ENCODE measurements at places on chromosomes 16 and 17. TPM values are rescaled to one million over a fixed set of nuclear protein-coding genes. Genes with fewer than 3 reads are reported as not detected.

- H3K27ac ChIP-seq: no peak overlapping the region
- H3K27me3 ChIP-seq: no peaks in the 10 kb centered on the region
- no peaks in the 10 kb centered on the region for H3K4me1 ChIP-seq
- DNase-seq: no peak
Observed at GRCh38 chr16:81175325-81175891, 63.1 kb upstream of the BCO1 start.

Gene NPIPB13
- 5.3 TPM for total RNA-seq

DNA sequence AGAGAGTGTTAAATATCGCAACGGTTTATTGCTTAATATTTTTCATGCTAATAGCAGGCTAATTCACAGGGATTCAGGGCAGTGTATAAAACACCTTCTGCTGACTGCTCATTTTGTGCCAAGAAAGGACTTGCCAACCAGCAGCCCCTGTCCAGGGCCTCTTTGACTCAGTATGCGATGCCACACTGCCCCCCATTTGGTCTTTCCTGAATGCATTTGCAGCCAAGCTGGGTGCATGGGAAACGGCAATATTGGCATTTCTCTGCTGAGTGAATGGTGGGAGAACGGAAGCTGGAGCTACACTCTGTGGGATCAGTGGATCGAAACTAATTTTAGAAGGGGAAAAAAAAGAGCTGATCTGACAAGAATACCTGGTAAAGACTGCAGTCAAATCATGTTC lies 152.9 kb upstream of the C16orf82 start:
- no peaks in the 10 kb centered on the region for H3K4me1 ChIP-seq
- no peak overlapping the region for H3K4me3 ChIP-seq
- H3K36me3 ChIP-seq: no peaks in the 10 kb centered on the region
- no peak overlapping the region for H3K27ac ChIP-seq
- no peak for DNase-seq

Gene ADORA2B
- total RNA-seq: 0.62 TPM

- H3K27ac ChIP-seq: peak overlapping the region; percentile 68
- no peaks in the 10 kb centered on the region for H3K27me3 ChIP-seq
- no peaks in the 10 kb centered on the region for H3K36me3 ChIP-seq
- DNase-seq: no peak
Observed at GRCh38 chr17:42378959-42379594, 9.2 kb downstream of the STAT3 start.

Gene EFNB3
- 0.26 TPM for total RNA-seq

DNA sequence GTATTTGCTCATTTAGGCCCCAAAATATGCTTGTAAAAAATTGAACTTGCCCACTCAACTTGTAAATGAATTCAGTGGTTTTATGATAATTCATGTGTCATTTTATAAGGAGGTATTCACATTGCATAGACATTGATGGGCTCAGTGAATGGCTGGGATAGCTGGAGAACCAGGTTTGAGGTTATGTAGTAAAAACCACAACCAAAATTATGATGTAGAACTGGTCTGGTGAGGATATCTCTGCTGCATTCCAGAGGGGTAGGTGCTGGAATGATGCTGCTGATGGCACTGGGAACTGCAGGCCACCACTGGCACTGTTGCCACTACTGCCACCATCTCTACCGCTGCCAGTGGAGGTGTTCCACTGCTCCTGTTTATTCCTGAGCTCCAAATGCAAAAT lies 21.5 kb upstream of the RABEP1 start:
- no peaks in the 10 kb centered on the region for H3K36me3 ChIP-seq
- no peaks in the 10 kb centered on the region for H3K27me3 ChIP-seq
- H3K27ac ChIP-seq: no peak overlapping the region
- no peak for DNase-seq
- no peak overlapping the region for H3K4me3 ChIP-seq

- no peak overlapping the region for H3K4me3 ChIP-seq
- no peak overlapping the region for H3K27ac ChIP-seq
- no peaks in the 10 kb centered on the region for H3K36me3 ChIP-seq
- H3K27me3 ChIP-seq: no peaks in the 10 kb centered on the region
Observed at GRCh38 chr16:13779676-13780075, 140.3 kb upstream of the ERCC4 start.

Gene WDR81
- total RNA-seq: 23.0 TPM

GRCh38 chr17:19766421-19767270 lies 18.5 kb upstream of the ALDH3A1 start:
- H3K27me3 ChIP-seq: no peaks in the 10 kb centered on the region
- H3K36me3 ChIP-seq: no peaks in the 10 kb centered on the region
- H3K4me1 ChIP-seq: peaks cover 5% of the 10 kb centered on the region

DNA sequence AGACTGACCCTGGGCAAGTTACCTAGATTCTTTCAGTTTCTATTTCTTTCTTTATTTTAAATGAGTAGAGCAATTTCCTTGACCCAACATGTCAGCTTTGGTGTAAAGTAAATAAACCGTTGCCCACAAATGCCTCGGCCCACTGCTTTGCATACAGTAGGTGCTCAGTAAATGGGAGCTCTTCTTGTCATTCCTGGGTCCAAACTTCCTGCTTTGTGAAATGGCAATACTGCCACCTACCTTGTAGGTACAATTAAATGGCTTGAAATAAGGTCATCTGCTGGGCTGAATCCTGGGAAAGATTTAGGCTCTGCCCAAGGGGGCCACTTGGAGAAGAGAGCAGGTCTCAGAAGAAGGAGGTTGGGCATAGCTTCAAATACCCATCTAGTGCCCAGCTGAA lies 253.0 kb downstream of the HS3ST3B1 start:
- no peaks in the 10 kb centered on the region for H3K4me1 ChIP-seq
- H3K27me3 ChIP-seq: no peaks in the 10 kb centered on the region

- no peak overlapping the region for H3K27ac ChIP-seq
- H3K4me3 ChIP-seq: no peak overlapping the region
- peaks cover 8% of the 10 kb centered on the region for H3K4me1 ChIP-seq
- peak; percentile 80 for DNase-seq
- no peaks in the 10 kb centered on the region for H3K27me3 ChIP-seq
Observed at GRCh38 chr16:12573730-12574383, 229.8 kb downstream of the CPPED1 start.

GRCh38 chr17:42872251-42872965 lies 21.4 kb downstream of the AOC3 start:
- H3K4me3 ChIP-seq: no peak overlapping the region
- H3K27me3 ChIP-seq: no peaks in the 10 kb centered on the region
- peaks cover 18% of the 10 kb centered on the region for H3K4me1 ChIP-seq
- H3K27ac ChIP-seq: no peak overlapping the region
- peak; percentile 55 for DNase-seq
- no peaks in the 10 kb centered on the region for H3K36me3 ChIP-seq

DNA sequence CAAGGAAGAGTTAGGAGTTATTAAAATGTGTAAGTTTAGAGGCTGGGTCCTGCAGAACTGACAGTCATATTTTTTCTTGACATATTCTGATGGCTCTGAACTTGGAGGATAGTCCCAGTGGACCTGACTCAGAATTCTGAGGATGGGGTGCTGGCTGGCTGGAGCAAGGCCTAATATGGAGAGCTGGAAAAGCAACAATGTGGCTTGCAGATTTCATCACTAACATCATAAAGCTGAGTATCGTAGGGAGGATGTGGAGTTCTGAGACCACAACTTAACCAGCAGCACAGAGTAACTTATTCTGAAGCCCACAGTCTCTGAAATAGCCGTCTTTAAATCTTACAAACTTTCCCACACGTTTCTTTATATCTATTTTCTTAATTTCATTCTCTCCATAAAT lies 2.3 kb downstream of the KRTAP1-5 start:
- H3K27me3 ChIP-seq: no peaks in the 10 kb centered on the region
- no peaks in the 10 kb centered on the region for H3K4me1 ChIP-seq
- no peaks in the 10 kb centered on the region for H3K36me3 ChIP-seq

Gene PYY
- total RNA-seq: not detected

Gene KRTAP4-5
- total RNA-seq: not detected

DNA sequence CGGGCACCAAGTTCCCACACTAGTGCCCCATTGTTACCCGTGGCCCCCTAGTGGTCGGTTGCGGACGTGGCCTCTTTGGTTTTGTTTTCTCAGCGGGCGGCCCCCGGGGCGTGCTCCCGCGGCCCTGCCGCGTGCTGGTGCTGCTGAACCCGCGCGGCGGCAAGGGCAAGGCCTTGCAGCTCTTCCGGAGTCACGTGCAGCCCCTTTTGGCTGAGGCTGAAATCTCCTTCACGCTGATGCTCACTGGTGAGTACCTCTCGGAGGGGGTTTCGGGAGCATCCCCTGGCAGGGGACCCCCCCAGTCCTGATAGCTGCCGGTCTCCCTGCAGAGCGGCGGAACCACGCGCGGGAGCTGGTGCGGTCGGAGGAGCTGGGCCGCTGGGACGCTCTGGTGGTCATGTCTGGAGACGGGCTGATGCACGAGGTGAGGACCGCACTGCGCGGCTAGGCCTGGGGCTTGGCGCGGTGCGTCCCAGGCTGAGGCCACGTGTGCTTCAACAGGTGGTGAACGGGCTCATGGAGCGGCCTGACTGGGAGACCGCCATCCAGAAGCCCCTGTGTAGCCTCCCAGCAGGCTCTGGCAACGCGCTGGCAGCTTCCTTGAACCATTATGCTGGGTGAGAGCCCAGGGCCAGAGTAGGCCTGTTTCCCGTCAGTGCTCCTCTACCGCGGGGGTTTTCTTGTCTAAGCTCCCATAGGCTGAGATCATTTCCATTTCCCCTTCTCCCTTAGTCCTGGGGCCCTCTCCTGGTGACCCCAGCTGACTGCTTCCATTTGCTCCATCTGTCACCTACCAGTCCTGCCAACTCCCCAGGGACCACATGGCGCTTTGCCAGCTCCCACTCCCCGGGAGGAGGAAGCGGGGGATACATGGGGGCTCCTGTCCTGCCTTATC lies 1.7 kb downstream of the SPHK1 start:
- no peak overlapping the region for H3K27ac ChIP-seq
- H3K36me3 ChIP-seq: no peaks in the 10 kb centered on the region
- peak; percentile 81 for DNase-seq
- peak overlapping the region; percentile 55 for H3K4me3 ChIP-seq

GRCh38 chr17:77372444-77373298 lies 231.9 kb downstream of the SEC14L1 start:
- H3K4me1 ChIP-seq: peaks cover 43% of the 10 kb centered on the region
- H3K27me3 ChIP-seq: no peaks in the 10 kb centered on the region
- peak overlapping the region; percentile 64 for H3K4me3 ChIP-seq
- DNase-seq: peak; percentile 85

DNA sequence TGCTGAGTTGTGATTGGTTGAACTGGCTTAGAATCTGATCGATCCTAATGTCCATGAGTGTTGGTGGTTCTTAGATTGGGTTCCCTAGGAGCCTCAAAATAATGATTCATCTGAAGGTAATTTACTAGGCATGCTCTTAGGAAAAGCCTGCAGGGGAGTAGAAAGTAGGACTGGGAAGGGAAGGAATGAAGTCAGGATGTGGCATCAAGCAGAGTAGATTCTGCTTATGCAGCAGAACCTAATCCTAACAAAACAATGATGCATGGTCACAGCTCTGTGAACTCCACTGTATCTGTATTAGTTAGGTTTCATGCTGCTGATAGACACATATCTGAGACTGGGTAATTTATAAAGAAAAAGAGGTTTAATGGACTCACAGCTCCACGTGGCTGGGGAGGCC lies 132.5 kb downstream of the HS3ST2 start:
- no peak for DNase-seq
- no peak overlapping the region for H3K4me3 ChIP-seq
- no peaks in the 10 kb centered on the region for H3K4me1 ChIP-seq
- H3K27ac ChIP-seq: no peak overlapping the region
- H3K27me3 ChIP-seq: no peaks in the 10 kb centered on the region

GRCh38 chr17:81163703-81164370 lies 1.5 kb upstream of the PVALEF start:
- no peak overlapping the region for H3K27ac ChIP-seq
- H3K36me3 ChIP-seq: no peaks in the 10 kb centered on the region
- H3K4me3 ChIP-seq: no peak overlapping the region

GRCh38 chr17:76080768-76081287 lies 1.8 kb downstream of the ZACN start:
- DNase-seq: no peak
- H3K27me3 ChIP-seq: no peaks in the 10 kb centered on the region
- no peaks in the 10 kb centered on the region for H3K4me1 ChIP-seq
- H3K4me3 ChIP-seq: no peak overlapping the region
- peaks cover 5% of the 10 kb centered on the region for H3K36me3 ChIP-seq

DNA sequence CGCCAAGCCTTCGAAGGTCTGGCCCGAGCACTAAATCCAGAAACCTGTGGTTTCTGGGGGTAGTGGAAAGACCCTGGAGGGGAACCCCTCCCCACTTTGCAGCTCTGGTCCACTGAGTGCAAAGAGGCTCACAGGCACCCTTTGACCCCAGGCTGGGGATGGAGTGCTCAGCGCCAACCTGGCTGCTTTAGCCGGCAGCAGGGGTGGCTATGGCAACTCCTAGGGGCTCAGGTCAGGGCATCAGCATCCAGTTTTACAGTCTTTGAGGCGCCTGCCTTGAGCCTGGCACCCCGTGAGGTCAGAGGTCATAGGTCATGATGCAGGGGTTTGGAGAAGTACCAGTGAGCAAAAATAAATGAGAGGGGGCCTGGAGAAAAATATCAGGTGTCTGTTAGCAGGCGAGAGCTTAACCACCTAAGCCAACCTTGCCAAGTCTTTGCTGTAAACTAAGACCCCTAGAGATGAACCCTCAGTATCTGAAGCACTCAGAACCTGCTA lies 17.9 kb downstream of the CA7 start:
- H3K36me3 ChIP-seq: no peaks in the 10 kb centered on the region
- no peaks in the 10 kb centered on the region for H3K4me1 ChIP-seq
- DNase-seq: no peak
